ENCODE measurements at places on chromosomes 2 and 18.
A peak's percentile ranks its signal among the peaks of the same experiment; 100 is the strongest.

DNA sequence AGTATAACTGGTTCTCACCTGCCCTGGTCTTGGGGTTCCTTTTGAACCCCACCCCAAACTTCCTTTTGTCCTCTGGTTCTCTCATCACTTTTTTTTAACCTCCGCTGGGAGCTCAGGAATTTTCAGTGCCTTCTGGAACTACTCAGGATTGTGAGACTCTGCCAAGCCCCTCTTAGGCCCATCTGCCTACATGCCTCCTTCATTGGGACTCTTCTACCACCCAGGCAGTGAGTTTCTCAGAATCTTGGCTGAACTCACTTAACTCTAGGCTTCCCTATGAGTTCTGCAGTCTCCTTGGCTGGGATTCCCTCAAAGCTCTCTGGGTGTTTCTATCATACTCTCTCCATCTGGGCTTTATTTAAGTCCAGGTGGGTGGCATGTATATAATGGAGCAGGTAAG lies 86.3 kb downstream of the MDH1 start:
- DNase-seq = no peak

DNA sequence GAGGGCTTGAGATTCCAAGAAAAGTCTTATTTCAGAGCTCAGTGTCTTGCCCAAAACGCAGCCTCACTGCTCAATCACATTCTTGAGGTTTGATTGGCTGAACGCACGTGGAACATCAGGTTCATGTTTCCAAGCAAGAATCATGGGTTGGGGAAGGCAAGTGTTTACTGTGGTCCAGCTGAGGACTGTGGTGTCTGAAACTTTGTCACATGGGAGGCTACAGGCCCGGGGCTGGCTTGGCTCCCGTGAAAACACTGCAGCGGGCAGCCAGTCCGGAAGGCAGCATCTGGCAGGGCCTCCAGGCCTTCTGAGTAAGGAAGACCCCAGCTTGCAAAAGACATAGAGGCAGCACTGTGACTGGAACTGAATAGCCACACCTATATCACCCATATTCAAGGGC lies 84.7 kb downstream of the POLR1A start:
- no peak for DNase-seq

- no peak for DNase-seq
Observed at GRCh38 chr18:2240311-2240705, 331.0 kb downstream of the METTL4 start.

DNA sequence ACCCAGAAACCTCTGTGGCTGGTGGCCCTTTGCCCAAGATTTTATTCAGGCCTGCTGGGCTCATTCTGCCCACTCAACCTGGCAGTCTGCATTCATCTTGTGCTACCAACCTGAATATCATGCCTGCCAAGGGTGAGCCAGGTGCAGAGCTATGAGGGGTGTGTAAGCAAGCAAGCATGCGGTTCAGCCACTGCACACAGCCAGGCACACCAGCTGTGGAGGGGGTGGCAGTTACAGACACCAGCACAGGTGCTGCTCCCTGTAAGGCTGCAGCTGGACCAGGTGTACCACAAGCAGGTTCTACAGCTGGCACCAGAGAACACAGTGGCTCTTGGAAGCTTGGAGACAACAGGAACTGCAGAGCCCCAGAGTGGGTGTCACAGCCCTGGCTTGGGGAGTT lies 633.2 kb downstream of the FBXO15 start:
- DNase-seq = no peak

- DNase-seq = no peak
Observed at GRCh38 chr2:66684289-66684688, 249.4 kb downstream of the MEIS1 start.

GRCh38 chr2:73896362-73897239 lies 3.8 kb downstream of the ACTG2 start:
- no peak for DNase-seq

- peak; percentile 8 for DNase-seq
Observed at GRCh38 chr2:19818039-19818438, 83.7 kb downstream of the TTC32 start.

- DNase-seq = peak; percentile 19
Observed at GRCh38 chr18:23689616-23690504, 607 bp downstream of the LAMA3 start.

GRCh38 chr2:97935719-97936161 lies 60.0 kb downstream of the TMEM131 start:
- peak; percentile 75 for DNase-seq

- DNase-seq = no peak
Observed at GRCh38 chr2:172905937-172906811, 169.5 kb upstream of the MAP3K20 start.

- no peak for DNase-seq
Observed at GRCh38 chr2:169653636-169654035, 40.6 kb downstream of the CFAP210 start.

GRCh38 chr2:187915810-187916209 lies 361.6 kb upstream of the TFPI start:
- no peak for DNase-seq

DNA sequence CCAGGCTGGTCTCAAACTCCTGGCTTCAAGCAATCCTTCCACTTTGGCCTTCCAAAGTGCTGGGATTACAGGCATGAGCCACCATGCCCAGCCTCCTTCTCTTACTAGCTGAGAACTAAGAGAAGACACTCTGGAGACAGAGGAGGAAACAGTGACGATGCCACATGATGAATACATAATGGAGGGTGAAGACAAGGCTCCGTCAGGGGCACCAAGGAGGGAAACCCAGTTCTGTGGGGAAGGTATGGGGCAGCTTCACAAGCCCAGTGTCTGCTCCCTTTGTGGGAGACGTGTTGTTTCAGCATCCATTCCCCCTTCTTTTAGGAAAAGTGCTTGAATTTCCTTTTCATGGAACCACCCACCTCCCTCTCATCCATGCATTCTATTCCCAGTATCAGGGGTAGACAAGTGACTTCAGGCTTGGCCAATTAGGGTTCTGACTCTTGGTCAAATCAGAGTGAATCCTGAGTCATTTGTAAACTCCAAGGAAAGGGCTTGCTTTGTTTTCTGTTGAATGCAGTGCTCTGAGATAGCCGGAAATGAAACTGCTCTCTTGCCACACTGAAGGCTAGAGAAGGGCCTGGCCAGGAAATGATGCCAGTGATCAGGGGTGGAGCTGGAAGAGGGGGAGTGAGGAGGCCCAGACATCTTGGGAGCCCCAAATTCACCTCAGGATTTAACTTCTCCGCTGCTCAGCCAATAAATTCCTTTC lies 23.7 kb downstream of the TMEM127 start:
- no peak for DNase-seq

- DNase-seq = no peak
Observed at GRCh38 chr2:171166328-171166983, 5.8 kb upstream of the TLK1 start.

GRCh38 chr2:233244818-233245217 lies 6.7 kb upstream of the ATG16L1 start:
- no peak for DNase-seq

GRCh38 chr2:105426626-105427292 lies 27.9 kb upstream of the FHL2 start:
- no peak for DNase-seq

GRCh38 chr2:38933653-38934052 lies 44.0 kb downstream of the ARHGEF33 start:
- no peak for DNase-seq

GRCh38 chr2:238702276-238703052 lies 145.4 kb upstream of the TWIST2 start:
- DNase-seq = no peak

DNA sequence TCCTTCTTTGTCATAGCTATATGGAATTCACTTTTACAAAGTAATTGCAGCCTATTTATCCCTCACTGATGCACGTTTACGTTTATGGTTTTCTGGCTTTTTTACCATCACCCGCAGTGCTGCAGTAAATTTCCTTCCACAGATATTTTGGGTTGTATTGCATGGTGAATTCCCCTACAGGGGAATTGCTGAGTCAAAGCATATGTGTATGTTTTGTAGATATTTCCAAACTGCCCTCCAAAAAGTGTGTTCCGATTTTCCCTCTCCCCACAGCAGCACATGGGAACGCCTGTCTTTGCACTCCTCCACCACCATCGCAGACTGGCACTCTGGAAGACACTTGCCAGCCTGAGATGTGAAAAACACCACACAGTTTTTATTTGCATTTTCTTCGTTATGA lies 80.6 kb upstream of the UXS1 start:
- no peak for DNase-seq

DNA sequence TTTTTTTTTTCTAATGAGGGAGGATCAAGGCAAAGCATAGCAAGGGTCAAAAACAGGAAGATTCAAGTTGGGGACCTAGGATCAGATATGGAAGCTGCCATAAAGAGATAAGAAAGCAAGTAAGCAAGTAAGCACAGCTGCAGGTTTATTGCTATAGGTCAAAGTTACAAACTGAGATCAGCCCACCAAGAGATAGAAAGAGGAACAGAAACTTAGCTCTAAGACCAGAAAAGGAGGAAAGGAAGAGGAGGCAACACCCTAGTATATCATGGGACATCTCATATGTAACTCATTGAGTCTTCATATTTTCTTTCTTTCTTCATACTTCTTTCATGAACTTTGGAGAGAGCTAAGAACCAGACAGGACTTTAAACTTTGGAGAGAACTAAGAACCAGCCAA lies 295.9 kb upstream of the CRIM1 start:
- no peak for DNase-seq

DNA sequence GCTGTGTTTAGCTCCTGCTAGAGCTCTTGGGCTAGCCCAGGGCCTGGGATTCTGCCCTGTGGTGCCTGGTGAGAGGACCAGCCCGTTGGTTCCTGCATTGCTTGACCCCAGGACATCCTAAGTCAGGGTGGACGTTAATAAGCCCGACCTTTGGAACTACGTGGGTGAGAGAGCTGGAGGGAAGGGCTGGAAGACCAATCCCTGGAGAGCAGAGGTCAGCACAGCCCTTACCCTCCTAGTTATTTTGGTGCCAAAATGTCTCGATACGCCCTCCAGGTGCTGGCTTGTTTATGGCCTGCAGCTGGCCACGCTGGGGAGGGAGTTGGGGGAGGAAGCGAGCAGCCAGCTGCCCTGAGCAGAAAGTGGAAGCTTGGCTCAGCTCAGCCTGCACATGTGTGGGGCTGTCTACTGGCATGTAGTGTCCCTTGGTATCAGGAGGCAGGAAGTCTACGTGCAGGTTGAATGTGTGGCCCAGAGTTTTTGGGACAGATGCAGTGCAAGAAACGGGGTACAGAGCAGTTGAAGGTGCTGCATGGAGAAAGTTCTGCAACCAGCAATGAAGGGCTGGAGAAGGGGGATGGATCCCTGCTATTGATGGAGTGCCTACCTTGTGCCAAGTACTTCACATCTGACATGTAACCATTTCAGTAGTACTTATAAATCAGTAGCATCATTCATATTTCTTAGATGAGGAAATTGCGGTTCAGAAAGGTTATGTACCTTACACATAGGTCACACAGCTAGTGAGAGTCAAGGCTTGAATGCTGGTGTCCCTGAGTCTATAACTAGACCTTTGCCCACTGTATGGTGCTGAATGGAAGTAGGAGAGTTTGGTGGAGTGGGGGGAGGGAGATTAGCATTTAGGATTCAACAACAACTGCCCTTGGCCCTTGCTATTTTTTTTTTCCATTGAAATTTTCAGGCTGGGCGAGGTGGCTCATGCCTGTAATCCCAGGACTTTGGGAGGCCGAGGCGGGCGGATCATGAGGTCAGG lies 5.0 kb upstream of the DGKD start:
- DNase-seq = no peak

GRCh38 chr2:128380961-128381938 lies 62.6 kb upstream of the HS6ST1 start:
- DNase-seq = no peak

DNA sequence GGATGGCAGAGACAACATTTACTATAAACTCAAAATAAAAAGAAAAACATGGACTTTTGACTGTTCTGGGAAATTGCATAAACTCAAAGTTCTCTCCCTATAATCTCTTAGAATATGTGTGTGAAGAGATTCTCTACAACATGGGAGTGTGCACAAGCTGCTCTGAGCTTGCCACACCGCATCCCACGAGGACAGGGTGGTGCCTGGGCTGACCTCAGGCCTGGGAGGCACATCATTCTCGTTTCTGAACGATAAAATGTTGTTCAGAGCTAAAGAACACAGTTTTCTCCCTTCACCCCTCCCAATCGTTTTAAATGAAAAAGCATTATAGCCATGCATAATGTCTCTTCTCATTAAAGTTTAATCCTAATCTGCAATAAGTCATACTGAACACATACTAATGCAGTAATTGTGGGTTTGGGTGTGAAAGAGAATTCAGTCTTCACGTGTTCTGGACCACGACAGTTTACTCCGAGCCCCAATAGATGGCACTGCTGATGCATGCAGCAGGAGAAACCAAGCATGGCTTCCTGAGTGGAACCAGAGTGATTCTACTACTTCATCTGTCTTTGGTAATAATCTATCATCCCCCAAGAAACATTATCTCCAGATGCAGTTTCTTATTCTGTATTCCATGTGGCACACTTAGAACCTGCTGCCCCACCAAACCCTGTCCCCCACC lies 46.9 kb upstream of the LAMA1 start:
- DNase-seq = peak; percentile 20

DNA sequence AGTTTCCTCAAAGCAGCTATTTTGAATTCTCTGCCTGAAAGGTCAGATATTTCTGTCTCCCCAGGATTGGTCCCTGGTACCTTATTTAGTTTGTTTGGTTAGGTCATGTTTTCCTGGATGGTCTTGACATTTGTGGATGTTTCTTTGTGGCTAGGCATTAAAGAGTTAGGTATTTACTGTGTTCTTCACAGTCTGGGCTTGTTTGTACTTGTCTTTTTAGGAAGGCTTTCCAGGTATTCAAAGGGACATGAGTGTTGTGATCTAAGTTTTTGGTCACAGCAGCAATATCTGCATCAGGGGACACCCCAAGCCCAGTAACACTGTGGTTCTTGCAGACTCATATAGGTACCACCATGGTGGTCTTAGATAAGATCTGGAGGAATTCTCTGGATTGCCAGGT lies 11.8 kb downstream of the MYO3B start:
- DNase-seq = no peak

DNA sequence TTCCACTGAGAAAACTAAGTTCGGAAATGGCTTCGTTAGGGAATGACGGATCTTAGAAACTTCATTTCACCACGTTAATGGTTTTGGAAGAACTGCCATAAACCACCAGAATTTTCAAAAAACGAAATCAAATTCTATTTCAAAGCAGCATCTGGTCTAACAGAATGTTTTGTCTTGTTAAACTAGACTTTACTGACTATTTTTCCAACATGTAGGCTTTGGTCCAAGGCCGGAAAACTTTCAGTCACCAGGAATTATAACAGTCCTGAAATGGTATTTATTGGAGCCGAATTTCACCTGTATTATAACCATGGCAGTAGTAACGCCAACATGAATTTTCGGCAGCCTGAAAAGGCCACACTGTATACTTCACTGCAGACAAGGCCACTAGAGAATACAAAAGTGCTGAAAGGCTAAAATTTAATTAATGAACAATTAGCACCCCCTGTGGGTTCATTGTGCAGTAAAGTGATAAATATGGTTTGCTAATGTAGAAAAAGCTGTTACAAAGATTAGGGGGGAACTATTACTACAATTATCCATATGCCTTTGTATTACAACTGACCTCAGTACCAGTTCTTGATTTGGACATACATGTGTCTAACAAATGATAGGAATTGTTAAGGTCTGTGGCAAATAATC lies 116.4 kb downstream of the ZNF521 start:
- DNase-seq = no peak

All from right lung (tissue), 10 donors.